ENCODE measurements at places on chromosomes 12 and 14.

GRCh38 chr12:111033281-111034082, 113.1 kb upstream of the MYL2 start:
- DNase-seq = no peak

DNA sequence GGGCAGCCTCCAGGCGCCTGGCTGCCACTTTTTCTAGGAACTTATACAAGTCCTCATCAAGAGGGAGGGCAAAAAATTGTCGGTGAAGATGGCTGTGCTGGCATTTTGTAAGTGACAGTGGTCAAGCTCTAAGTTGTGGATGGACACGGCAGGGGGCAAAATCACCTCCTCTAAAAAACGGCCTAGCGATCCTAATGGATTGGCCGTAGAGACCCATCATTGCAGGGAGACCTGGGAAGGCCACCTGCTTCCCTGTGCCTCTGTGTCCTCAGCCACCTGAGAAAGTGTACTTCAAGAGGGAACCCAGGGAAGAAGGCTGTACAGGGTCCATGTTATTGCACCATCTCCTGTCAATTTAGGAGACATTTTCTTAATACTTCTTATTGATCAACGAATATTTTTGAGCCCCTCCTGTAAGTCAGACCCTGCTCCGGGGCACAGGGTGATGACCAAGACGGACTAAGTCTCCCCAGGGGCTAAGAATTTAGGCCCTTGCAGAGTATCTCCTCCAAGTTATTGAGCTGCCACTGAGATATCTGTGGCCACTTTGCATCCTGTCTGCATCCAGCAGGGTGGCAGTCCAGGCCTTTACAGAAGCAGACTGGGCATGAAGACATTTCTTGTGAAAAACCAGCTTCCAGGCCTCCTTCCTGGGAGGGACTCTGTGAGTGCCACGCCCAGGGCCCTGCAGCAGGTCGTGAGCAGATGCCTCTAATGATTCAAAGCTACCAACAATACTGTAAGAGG, 40.5 kb downstream of the PSMA6 start:
- DNase-seq = no peak

DNA sequence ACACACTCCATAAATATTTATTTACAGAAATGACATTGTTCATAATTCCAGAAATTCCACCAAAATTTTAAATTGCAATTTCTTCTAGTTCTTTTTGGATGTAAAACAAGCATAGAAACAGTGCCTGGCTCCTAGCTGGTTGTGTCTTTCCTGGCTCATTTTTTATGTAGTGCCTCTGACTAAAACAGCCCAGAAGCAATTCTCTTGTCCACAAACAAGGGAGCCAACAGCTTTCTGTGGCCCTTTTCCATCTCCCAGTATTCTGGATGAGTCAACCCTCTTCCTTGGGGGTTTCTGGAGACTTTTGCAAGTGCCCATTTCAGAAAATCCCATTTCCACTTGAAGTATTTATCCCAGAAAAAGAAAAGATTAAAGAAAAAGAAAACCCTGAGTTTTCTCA, 141.4 kb downstream of the PHLDA1 start:
- DNase-seq = no peak

DNA sequence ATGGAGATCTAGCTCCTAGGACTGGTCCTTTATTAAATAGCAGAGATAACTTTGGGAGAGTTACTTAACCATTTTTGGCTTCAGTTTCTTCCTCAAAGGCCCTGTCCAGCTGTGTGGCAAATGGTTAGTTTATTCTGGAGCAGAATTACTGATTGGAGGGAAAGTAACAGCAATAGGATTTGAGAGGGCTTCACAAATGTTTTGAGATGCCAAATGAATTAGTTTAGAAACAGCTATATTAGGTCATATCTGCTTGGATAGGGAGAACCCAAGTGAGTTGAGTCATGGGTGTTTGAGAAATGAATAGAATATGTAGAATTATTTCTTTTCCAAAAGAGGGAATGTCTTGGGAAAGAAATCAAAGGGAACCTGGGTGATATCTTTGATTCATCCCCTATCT, 17.5 kb downstream of the RASSF3 start:
- no peak for DNase-seq

- no peak for DNase-seq
These were observed 2.4 kb downstream of the GNG2 start for GRCh38 chr14:51862860-51863259.

- no peak for DNase-seq
These were observed 8.0 kb downstream of the SYNDIG1L start for GRCh38 chr14:74418031-74418430.
